ENCODE measurements at places on chromosomes 6 and 20. TPM values are rescaled to one million over a fixed set of nuclear protein-coding genes. Genes with fewer than 3 reads are reported as not detected.

DNA sequence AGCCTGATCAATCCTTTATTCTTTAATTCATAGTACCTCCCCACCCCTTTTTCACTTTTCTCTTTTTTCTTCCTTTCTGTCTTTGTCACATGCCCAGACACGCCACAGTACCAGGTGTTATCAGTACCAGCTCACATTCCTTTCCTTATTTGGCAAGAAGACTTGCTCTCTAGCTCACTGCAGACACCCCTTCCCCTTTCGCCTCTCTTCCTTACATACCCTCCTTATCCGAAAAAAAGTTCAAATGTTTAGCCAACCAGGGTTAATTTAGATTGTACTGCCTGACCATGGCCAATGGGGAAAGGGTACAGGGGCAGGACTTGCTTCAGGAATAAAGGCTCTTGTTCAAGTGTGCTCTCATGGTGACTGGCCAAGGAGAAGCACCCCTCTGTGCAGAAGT, 9.3 kb upstream of the SIRPB2 start:
- no peak for DNase-seq

DNA sequence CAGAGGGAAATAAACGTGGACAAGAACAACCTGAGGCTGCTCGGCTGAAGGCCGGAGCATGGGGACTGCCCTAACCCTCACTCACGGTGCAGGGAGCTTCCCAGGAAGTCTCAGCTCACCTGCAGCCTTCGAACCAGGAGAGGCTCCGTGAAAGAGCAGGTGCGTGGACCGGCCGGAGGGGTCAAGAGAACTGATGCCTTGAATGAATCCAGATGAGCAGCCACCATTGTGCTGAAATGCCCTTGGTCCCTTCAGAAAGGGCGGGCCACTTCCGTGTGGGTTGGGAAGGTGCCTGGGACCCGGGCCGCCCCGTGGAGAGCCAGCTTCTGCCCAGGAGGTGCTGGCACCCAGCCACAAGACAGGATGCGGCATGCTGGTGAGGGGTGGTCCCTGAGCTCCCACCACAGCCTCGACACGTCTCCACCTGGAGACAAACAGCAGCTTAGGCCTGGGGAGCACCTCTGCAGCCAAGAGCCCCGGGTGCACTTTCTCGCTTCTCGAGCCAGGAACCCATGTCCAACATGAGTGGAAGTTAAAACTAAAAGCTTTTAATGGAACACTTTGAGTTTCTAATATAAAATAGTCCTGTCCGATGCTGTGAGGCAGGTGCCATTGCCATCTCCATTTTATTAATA, 83.5 kb downstream of the TTLL2 start:
- DNase-seq: peak; percentile 10

DNA sequence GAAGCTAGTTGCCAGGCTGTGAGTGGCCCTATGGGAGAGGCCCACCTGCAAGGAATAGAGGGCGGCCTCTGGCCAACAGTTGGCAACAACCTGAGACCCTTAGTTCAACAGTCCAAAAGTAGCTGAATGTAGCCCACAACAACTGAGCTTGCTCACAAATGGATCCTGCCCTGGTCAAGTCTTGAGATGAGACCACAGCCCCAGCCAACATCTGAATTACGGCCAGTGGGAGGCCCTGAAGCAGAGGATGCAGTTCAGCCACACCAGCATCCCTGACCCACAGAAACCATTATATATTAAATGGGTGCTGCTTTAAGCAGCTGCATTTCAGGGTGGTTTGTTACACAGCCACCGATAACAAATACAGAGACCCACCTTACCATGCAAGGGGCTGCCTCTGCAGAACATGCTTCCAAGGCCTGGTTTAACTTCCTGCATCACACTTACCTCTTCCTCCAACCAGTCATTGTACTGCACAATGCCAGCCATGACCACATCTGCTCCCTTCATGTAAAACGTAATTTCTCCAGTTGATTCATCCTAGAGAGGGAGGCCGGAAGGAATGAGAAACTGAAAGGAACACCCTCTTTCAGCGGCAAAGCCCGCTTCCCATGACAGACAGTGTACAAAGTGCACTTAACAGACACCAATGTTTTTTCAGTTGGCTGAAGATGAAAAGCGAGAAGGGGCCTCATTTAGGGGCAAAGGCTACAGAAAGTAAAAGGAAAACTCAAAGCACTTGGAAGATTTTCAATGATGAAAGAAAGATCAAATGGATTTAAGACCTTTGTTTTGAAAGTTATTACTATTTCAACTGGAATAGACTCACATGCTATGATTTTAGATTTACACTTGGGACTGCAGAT, 86.2 kb upstream of the NFATC2 start:
- no peak for DNase-seq

DNA sequence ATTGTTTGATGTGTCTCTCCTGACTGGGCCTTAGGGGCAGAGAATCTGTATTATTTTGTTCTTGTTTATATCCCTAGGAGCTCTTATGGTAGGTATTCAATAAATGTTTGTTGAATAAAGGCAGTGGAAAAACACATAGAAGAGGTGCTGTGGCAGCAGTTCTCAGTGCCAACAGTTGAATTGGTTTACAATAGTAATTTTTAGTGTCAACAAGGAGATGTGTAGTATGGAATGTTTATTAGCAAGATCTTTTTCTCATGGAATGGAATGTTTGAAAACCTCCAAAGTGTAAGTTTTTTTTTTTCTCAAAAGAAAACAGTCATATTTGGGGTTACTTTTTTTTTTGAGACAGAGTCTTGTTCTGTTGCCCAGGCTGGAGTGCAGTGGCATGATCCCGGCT, 28.0 kb downstream of the ASXL1 start:
- DNase-seq: no peak

- DNase-seq: no peak
Measured at GRCh38 chr20:45445805-45446562, 23.6 kb upstream of the WFDC2 start.

DNA sequence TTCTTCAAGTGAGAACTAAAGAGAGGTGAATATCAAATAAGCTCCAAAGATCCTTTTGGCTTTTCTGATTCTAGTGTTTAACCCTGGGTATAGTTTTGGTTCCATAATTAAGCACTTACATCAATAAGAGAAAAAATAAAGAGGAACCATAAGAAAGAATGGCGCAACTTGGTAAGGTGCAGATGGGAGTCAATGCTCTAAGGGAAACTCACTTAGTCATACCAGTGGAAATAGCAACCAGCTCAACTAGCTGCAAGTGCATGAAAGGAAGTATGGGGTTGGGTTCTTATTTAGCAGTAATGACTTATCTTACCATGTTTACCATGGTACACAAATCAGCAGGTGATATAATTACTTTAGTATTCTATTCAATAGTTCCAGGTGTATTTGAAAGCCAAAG, 296.5 kb upstream of the RUNX2 start:
- no peak for DNase-seq

GRCh38 chr6:14735956-14736486, 509.8 kb upstream of the JARID2 start:
- DNase-seq: no peak

- DNase-seq: no peak
Measured at GRCh38 chr6:110554966-110555460, 78.6 kb upstream of the SLC22A16 start.

The SLA2 gene
- total RNA-seq: 6.9 TPM

The RANBP9 gene
- 32.3 TPM for total RNA-seq

DNA sequence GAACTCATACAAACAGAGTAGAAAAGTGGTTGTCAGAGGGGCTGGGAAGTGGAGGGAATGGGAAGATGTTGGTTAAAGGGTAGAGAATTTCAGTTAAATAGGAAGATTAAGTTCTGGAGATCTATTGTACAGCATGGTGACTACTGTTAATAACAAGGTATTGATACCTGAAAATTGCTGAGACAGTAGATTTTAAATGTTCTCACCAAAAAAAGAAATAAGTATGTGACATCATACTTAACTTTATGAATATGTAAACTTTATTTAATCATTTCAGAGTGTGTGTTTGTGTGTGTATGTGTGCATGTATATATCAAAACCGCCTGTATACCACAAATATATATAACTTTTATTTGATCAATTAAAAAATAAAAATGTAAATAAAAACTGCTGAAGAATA, 896.4 kb downstream of the TFAP2A start:
- DNase-seq: no peak

The CFAP206 gene
- 14.3 TPM for total RNA-seq

GRCh38 chr20:2394411-2395055, 13.8 kb downstream of the TGM6 start:
- no peak for DNase-seq

GRCh38 chr20:45905505-45906079, 6.4 kb downstream of the PLTP start:
- DNase-seq: no peak

GRCh38 chr20:63047267-63047666, 40.5 kb upstream of the BHLHE23 start:
- DNase-seq: no peak

- DNase-seq: peak; percentile 43
Measured at GRCh38 chr6:148760568-148761526, 14.0 kb downstream of the UST start.

GRCh38 chr20:8152183-8152582, 20.1 kb downstream of the PLCB1 start:
- DNase-seq: no peak

The SIM1 gene
- total RNA-seq: not detected

- no peak for DNase-seq
Measured at GRCh38 chr20:49575551-49576060, 7.7 kb upstream of the PTGIS start.

GRCh38 chr20:50408526-50409364, 101.4 kb upstream of the PTPN1 start:
- DNase-seq: no peak

DNA sequence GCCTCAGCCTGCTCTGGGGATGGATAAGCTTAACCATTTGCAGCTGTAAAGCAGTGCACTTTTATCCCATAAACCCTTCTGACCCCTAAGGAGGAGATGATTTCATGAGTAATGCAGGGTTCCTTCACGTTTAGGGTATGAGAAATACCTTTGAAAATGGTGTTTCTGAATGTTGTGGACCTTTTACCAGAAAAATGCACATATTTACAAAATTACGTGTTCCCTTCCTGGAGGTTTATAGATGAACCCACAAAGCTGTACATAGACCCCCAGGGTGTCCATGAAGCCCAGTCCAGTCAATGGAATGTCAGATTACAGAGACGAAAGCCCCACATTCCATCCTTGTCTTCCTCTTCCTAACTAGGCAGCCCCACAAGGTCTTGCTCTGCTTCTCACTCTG, 78.6 kb upstream of the INSM1 start:
- DNase-seq: no peak

GRCh38 chr6:37354526-37355384, 972 bp downstream of the RNF8 start:
- peak; percentile 32 for DNase-seq

The SH3BGRL2 gene
- total RNA-seq: 25.1 TPM

DNA sequence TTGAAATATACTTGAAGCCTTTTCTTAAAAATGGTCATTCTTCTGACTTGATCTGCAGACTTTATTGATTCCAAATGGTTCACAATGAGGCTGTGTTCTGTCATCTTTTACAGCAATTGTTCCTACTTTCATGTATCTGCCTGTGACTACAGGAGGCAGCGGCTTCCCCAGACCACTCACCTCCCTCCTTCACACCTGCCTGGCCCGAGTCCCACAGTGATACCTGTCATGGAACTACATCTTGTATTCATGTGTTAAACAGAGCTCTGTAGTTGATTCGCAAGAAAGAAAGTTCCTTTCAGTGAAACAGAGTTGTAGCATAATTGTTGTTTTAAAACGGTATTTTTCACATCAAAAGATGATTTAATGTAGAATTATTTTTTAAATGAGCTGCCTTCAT, 673.5 kb upstream of the AGPAT4 start:
- no peak for DNase-seq

- peak; percentile 29 for DNase-seq
Measured at GRCh38 chr6:79699606-79700005, 68.5 kb downstream of the SH3BGRL2 start.

The ADGB gene
- total RNA-seq: 5.9 TPM

DNA sequence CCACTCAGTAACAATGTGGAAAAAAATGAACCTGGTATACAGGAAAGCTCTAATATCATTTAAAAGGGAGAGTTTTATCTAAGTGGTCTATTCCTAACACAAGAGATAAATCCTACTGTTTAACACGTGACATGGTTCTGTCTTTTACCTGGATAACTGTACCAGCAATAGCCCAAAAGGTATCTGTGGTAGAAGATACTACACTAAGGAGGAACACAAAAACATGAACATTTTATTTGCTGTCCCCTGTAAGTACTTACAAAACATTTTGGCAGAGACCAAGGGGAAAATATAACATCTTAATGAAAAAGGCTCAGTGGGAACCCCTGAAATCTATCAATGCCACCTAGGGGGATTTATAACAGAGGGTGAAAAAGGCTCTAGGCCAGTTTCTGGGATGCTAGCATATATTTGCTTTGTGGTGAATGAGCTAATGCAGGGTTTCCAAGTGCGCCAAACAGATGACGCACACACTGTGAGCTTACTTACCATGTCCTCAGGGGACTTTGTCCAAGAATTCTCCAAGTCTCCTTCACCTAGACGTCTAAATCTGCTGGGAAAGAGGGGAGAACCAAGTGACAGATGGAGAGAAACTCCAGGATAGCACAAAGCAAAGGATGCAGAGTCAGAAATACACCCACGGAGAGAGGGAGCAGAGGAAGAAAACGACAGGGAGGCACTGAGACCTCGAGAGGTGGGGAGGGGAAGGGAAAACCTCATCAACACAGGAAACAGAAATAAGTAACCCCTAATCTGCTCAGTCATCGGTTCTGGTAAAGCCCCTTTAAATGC, 147.9 kb upstream of the PRND start:
- DNase-seq: no peak

The CCND3 gene
- total RNA-seq: 188 TPM

DNA sequence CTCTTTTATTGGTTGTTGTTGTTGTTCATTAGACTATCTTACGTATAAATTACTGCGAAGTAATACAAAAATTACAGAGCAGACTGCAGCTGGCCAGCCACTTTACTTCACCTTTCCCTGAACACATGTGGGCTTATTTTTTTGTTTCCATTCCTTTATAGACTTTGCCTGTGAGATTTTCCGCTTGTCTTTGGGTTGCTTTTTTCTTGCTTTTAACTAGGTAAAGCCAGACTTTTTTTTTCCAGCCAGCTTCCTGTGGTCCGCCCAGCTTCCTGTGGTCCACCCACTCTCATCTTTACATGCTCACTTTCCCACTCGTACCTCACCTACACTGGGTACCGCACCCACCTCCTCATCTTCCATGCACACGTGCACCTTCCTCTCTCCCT, 79.0 kb downstream of the IPCEF1 start:
- DNase-seq: no peak

The CYP24A1 gene
- total RNA-seq: 31.0 TPM

Measured in upper lobe of left lung (tissue), 6 donors.